ENCODE measurements at places on chromosomes 1 and 21. TPM values are rescaled to one million over a fixed set of nuclear protein-coding genes. Genes with fewer than 3 reads are reported as not detected.

C1orf87 gene
- not detected for polyA plus RNA-seq

SYCP1 gene
- not detected for polyA plus RNA-seq

DNA sequence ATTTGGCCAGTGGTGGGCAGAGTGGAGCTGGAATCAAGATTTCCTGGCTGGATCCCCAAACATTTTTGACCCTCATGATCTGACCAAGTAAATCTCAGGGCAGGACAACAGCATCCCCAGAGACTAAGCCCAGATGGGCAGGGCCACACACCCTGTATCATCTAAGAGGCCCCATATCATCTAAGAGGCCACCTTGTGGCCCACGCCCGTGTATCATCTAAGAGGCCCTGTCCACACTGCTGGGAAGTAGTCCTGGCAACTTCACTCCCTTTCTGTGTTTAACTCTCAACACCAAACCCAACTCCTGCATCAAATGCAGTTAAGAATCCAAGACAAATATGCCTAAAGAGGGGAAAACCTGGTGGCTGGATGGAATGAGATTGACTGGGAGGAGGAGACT, 81.6 kb upstream of the SSX2IP start:
- H3K27ac ChIP-seq, result no peak overlapping the region
- H3K4me3 ChIP-seq, result no peak overlapping the region
- no peaks in the 10 kb centered on the region for H3K27me3 ChIP-seq

GRCh38 chr1:243291292-243291691, 35.5 kb downstream of the SDCCAG8 start:
- no peaks in the 10 kb centered on the region for H3K36me3 ChIP-seq
- no peak overlapping the region for H3K4me3 ChIP-seq
- DNase-seq, result no peak
- H3K4me1 ChIP-seq, result no peaks in the 10 kb centered on the region
- no peak overlapping the region for H3K27ac ChIP-seq
- no peaks in the 10 kb centered on the region for H3K27me3 ChIP-seq

- no peak for DNase-seq
- no peak within 1 kb of the TSS for H3K4me3 ChIP-seq
- H3K27me3 ChIP-seq, result no peaks in the 10 kb centered on the region
- no peak within 1 kb of the TSS for H3K27ac ChIP-seq
These were observed at the start of gene TRAF3IP3 for GRCh38 chr1:209755926-209756614. TSS of gene TRAF3IP3 (plus strand) at chr1:209756053. CDS start at chr1:209760040, 3,987 bp downstream.

Data from H1 (cell line).